ENCODE measurements at places on chromosomes 7 and 10. TPM values are rescaled to one million over a fixed set of nuclear protein-coding genes. Genes with fewer than 3 reads are reported as not detected.

Gene PRPS1L1
- total RNA-seq: not detected

Gene CLDN3
- not detected for total RNA-seq

Gene SRPK2
- total RNA-seq: 26.2 TPM

Gene NKX6-2
- total RNA-seq: not detected

All from ascending aorta (tissue), 2 donors.